Camera-type eye (tissue), 1 donor: ENCODE measurements at places on chromosomes 5 and 9. TPM values are rescaled to one million over a fixed set of nuclear protein-coding genes. Genes with fewer than 3 reads are reported as not detected.

Gene IL5
- total RNA-seq, result not detected

Gene ANXA1
- total RNA-seq, result 153 TPM

Gene ABCA2
- total RNA-seq, result 49.9 TPM

Gene GPR151
- total RNA-seq, result not detected

Gene SPINK4
- not detected for total RNA-seq

Gene CHMP5
- total RNA-seq, result 75.2 TPM

Gene LRRC70
- 13.7 TPM for total RNA-seq

Gene MZB1
- total RNA-seq, result not detected

Gene RABEPK
- 15.9 TPM for total RNA-seq

Gene CDC25C
- total RNA-seq, result 3.8 TPM
